Stimulated activated CD8-positive, alpha-beta memory T cell treated with anti-CD3 and anti-CD28 coated beads, Interleukin-4, amount 100 ng/mL, for 1 hour (primary cell): ENCODE measurements at places on chromosomes 1 and 21.

DNA sequence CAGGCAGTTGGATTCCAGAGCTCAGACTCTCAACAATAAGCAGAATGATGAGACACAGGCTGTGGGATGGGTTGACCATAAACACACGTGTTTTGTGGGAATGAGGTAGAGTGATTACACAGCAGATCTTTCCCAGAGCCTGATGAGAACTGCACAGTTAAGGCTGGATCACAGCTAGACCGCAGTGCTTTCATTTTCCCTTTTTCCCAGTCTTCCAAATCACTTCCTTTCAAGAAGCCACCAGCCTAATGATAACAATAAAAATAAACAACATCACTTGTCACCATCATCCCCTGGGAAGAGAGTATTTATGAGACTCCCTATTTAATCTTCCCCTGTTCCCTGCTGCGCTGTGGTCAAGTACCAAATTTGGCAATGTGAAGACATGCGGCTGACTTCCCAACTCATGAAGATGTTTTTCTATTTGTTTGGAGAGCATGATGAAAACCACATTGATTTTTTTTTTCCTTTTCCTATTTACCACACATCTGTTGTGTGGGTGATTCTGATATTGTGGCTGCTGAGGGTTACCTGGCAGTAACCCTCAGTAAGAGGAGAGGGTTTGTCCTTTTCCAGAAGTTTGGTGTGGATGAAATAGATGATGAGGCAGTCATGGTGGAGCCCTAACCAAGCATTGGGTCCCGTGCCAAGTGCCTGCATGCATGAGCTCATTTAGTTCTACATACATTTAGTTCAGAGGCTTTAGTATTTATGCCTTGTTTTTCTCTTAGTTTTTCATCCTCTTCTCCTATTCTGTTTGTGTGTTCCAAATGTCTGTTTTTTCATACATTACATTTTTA, 248.9 kb upstream of the HOOK1 start:
- no peak for DNase-seq

GRCh38 chr21:28454564-28455252, 538.0 kb downstream of the LTN1 start:
- no peak for DNase-seq

GRCh38 chr1:181128592-181129497, 40.3 kb downstream of the IER5 start:
- DNase-seq: no peak

DNA sequence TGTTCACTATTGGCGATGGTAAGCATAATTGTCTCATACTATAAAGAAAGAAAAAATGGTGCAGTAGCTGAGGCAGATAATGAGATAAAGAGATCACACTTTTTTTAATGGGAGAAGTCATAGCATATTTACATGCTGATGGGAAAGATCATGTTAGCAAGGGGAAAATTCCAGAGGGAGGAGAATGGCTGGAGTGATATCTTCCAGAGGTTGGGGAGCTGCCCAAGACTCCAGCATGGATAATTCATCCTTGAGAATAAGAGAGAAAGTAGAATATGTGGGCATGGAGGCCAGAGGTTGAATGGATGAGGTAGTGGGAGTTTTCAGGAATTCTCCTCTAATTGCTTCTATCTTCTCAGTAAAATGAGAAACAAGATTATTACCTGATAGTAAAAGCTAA, 45.8 kb upstream of the RGS1 start:
- no peak for DNase-seq
